ENCODE measurements at places on chromosomes 5 and 9. TPM values are rescaled to one million over a fixed set of nuclear protein-coding genes. Genes with fewer than 3 reads are reported as not detected.

The GMCL2 gene
- not detected for polyA plus RNA-seq

The PCDHA1 gene
- polyA plus RNA-seq: 0.10 TPM

The MAML1 gene
- polyA plus RNA-seq: 40.9 TPM

- no peak for DNase-seq
Observed at GRCh38 chr5:82332064-82332855, 54.1 kb upstream of the RPS23 start.

DNA sequence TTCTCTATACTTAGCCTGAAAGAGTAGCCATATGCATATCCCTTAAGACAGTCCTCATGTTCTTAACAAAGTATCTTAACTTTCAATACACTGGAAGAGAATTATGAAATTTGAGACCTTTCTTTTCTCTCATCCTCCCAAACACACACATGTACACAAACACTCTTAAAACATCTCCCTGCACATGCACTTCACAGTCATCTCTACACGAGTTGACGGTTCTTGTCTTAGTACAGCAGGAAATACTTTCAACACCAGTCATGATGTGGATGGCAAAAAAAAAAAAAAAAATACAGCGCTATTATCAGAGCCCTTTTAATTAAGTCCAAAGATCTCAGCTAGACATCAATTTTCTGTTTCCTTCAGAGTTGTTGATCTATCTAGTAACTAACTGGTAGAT, 43.6 kb upstream of the PCSK1 start:
- DNase-seq: no peak

DNA sequence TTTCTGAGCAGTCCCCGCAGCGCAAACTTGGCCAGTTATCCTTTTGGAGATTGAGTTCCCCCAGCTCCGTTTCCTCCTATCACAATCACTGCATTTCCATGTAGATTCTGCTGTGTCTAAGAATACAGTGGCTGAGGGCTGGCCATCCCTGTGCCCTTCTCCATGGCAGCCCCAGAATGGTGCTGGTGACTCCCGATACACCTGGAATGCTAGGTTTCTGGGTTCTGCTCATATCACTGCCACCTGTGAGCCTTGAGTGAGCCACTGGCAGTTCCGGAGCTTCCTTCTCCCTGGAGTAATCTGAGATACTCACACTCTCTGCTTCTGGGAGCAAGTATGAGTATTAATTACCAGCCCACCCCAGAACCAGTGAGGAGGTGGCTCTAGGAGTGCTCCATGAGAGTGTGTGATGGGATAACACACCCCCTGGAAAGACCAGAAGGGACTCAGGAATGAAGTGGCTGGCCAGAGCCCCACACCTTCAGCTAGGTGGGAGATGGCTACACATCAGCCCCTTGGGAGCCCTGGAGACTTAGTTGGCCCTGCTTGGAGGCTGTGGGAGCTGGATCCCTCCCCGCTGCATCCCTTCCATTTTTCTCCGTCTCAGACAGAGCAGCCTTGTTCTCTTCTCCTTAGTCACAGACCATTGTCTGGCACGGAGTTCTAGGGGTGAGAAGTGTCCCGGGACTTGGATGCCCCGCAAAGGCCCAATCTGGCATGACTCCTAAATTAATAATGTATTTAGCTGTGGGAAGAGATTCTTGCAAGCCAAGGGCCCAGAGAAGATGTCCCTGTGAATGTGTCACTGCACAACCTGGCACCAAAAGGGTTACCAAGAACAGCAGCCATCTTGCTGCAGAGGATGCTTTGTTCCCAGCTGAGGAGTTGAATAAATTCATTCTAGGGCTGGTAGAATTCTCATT, 4.9 kb downstream of the PCDHGC5 start:
- no peak for DNase-seq

DNA sequence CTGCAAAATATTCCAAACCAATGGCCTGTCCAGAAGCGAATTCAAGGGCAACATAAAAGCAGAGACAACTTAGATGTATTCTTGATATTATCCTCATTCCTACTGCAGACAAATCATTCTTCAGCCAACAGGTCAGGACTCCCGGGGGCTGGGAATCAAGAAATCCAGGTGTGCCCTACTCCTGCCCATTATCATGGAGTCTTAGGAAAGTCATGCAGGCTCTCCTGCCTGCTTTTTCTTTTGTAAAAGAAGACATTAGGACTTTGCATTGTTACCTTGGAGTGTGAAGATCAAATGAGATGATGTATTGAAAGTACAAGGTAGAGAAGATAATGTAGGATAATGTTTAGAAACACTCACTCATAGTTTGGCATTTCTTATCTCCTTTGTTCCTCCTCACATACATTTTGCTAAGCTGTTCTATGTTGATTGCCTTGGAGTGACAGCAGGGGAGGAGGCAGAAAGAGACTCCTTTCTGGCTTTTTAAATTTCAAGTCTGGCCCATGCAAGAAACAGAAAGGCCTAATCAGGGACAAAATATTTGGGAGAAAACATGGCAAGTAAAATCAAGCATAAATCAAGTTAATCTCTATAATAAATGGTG, 113.8 kb downstream of the SV2C start:
- no peak for DNase-seq

Measured in right lung (tissue), 10 donors.